CD4-positive, alpha-beta T cell treated with Interleukin-2 at 100 ng/mL for 4 hours (primary cell): ENCODE measurements at places on chromosomes 6 and 20.

DNA sequence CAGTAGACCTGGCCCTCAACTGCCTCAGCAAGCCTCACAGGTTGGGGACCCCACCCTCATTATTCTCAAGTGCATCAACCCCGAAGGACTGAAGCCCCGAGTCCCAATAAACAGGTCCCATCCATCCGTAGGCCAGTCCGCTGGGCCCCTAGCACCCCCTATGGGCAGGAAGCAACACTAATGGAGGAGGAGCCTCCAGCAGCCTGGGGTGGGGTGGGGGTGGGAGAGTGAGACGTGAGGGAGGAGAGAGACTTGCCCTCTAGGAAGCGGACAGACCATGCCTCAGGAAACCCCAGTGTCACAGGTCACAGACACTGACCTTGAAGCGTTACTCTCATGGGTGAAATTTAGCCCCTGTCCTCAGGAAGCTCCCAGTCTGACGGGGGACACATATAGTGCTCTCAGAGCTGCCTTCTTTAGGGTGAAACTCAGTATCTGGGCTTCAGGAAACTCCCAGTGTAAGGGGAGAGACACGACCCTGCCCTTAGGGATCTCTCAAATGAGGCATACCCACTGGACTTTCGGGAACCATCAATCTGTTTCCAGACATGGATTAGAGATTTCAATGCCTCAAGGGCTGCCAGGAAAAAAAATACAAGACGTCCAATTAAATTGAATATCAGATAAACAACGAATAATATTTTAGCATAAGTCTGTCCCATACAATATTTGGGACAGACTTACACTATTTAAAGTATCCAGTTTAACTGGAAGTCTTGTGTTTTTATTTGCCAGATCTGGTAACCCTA, 125.8 kb downstream of the MRPL14 start:
- DNase-seq, result no peak

DNA sequence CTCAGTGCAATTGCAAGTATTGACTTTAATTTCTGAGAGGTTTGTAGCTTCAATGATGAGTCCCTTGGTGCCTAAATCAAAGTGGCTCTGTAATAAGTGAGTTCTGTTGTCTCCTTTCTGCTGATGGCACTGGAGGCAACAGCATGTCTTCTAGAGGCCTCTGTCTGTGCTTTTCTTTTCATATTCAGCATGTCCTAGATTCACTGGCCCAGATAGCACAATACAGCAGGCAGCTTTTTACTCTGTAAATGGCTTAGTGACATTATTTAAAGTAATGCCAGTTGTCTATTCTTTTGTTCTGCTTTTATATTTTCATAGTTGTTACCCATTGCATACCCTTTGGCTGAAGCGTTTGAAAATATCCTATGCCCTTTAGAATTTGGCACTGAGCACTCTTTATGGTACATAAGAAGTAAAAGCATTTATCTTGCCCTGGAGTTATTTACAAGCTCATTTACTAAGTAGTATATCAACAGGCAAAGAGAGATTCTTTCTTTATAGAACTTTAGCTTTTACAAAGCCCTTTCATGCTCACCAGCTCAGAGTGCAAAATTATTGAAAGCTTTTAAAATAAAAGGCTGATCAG, 271.5 kb upstream of the KCNQ5 start:
- no peak for DNase-seq

DNA sequence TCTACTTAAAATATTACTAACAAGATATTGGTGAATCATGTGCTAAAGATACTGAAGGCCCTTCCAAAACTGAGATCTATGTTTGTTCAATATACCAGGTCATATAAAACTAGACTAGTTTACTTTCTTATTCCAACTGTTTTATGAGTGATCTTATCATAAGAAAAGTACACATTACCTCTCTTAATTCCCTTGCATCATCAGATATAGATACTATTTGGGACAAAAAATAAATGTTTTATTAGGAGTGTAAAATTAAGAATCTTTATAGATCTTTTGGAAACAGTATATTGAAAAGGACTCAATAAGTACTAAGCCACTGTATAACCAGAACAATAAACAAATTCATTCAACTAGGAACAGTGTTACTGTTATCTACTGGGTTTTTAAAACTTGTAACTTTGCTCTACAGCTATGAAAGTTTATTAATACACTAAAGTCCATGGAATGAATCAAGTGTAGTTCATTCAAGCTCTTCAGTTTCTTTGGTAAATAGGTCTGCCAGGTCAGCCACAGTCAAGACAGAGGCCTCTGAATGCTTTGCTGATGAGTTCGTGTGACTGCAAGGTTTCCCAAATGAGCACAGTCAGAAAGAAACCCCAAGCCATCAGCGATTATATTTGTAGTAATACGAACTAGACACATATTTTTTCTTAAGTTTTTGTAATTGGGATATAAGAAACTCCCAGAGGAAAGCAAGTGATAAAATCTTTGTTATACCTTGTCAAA, 71.8 kb upstream of the FBXO30 start:
- DNase-seq, result no peak

DNA sequence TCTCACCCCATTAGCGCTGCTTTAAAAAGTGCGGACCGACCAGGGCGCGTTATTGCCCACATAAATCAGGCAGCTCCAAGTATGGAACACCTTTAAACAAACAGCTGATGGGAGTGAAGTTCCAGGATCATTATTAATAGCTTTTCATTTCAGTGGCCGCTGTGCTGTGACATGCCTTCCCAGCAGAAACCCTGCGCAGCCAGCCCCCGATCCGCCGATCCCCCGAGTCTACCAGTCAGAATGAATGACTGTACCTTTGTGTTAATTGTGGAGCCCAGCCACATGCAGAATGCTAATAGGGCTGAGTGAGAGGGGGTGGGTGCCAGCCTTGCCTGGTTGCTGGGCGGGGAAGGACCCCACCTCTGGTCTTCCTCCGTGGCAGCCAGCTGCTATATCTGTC, 21.9 kb downstream of the CDH22 start:
- no peak for DNase-seq

DNA sequence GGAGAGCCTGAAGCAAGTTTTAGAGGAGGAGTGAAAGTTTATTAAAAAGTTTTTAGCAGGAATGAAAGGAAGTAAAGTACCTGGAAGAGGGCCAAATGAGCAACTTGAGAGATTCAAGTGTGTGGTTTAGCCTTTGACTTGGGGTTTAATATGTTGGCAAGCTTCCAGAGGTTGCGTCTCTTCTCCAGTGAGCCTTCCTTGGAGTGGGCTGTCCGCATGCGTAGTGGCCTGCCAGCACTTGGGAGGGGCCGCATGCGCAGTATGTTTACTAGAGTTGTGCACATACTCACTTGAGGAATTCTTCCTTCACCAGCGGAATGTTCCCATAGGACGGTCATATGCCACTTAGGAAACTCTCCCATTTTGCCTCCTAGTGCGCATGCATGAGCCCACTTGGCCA, 235.2 kb downstream of the ALDH8A1 start:
- DNase-seq, result no peak

DNA sequence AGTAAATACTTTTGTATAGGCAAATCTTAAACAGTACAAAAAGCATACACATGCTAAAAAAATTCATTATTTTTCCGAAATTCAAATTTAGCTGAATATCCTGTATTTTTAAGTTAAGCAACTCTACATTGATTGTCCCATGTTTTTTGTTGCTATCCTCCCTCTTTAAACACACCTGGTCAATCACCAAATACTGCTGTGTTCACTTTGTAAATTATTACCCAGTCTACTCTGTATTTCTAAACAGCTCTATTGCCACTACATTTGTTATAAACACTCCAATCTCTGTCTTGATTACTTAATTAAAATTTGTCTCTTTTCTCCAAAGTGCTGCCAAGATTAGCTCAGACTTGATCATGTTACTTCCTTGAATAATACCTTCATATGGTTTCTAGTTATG, 466.5 kb upstream of the GJE1 start:
- DNase-seq, result no peak

DNA sequence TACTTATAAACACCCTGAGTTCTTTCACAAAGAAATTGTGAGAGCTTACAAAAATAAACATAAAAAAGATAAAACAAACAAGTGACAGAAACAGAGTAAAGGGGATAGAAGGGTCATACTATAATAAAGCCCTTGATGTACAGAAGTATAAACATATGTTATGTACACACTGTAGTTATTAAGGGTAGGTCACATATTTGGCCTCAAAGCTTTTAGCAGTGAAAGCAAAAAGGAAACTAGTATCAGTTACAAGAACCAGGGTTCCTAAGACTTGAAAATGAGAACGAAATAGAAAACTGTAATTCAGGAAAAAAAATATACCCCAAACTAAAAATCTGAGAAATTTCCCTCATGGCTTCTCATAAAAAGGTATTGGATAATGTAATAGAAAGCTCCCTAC, 380.6 kb downstream of the HDGFL1 start:
- DNase-seq, result no peak

DNA sequence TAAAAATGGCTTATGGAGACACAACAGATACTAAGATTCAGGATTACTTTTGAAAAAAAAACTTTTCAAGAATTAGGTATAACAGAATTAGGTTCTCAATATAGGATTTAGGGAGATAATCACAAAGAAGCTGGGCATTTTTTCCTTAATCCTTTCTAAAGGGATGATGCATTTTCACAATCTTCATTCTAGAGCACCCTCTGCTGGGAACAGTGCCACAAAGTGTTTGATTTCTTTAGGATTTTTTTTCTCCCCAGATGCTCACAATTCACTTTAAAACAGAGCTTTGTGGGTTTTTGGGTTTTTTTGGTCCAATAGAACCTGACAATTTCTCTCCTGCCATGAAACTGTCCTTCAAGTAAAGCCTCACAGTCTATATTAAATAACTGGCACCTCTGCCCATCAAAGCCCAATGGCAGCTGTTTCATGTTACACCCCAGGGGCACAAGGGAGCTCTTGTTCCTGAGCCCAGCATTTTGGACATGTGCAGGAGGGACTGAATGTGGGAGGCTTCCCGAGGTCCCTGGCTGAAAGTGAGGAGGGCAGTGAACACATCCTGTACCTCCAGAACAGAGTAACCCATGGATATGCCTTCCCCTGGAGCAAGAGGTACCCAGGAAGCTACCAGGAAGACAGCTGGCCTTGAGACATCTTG, 39.7 kb downstream of the PREP start:
- DNase-seq, result no peak

GRCh38 chr6:90186637-90187371, 109.8 kb downstream of the BACH2 start:
- DNase-seq, result peak; percentile 38

DNA sequence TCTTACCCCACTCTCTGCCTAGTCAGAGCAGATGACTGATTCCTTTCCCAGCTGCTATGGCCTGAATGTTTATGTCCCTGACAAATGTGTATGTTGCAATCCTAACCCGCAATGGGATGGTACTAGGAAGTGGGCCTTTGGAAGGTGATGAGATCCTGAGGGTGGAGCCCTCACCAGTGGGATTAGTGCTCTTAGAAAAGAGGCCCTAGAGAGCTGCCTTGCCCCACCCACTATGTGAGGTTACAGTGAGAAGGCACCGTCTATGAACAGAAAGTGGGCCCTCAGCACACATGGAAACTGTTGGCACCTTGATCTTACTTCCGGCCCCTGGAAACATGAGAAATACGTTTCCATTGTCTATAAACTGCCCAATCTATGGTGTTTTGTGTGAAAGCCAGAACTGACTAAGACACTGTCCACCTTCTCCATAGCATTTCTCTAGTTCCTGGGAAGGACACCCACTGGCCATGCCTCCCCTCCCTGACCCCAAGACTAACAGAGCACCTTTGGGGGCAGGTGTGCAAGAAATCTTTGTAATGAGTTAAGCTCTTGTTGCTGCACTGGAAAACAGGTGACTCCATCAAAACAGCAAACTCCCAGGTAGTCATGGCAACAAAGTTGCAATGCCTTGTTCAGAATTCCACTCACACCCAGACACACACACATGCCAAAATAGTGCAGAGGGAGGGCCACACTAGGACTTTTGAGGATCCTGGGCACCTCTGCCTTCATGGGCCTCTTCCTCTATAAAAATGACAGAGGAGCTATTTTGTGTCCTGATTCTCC, 16.2 kb downstream of the GABRR2 start:
- peak; percentile 49 for DNase-seq

DNA sequence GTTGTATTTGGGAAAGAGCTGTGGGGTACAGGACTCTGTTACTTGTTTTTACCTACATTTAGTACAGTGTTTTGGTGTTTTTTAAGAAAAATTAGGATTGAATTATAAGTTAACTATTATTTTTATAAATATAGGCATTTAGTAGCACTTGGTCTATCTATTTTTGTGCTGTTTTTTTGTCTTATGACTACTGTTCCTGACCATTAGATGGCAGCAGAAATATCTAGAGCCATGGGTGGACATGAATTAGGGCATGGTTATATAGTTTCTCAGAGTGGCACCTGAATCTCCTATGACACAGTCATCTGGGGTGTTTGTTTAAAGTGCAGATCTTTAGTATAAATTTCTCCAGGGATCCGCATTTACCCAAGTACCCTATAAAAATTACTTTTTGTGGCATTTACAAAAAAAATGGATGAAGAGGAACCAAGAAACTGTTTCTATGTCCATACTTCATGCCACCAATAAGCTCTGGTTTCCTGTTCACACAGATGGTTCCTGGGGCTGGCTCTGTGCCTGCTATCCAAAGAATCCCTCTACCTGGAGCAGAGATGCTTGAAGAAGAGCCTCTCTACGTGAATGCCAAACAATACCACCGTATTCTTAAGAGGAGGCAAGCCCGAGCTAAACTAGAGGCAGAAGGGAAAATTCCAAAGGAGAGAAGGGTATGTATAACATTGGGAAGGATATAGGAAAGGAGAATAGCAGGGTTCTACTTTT, 19.8 kb downstream of the NFYA start:
- peak; percentile 11 for DNase-seq

- no peak for DNase-seq
Observed at GRCh38 chr6:109762769-109763441, 71.8 kb downstream of the FIG4 start.

- no peak for DNase-seq
Observed at GRCh38 chr20:58019850-58020625, 208.4 kb downstream of the ANKRD60 start.

DNA sequence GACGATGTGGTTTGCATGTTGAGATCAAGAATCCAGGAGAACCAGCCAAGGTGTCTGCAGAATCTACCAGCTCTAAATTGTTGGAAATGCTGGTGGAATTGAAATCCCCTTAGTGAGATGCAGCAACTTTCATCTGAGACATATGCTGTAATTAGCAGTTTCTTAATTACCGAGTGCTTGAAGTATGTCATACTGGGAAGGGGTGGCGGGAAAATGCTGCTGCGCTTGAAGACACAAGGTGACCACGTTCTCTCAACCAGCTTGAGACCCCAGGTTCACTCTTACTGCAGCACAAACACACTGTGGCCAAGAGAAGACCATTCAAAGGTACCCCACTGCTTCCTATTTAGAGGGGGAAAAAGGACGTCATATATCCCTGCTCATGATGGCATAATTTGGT, 59.0 kb downstream of the PFDN4 start:
- DNase-seq, result no peak

DNA sequence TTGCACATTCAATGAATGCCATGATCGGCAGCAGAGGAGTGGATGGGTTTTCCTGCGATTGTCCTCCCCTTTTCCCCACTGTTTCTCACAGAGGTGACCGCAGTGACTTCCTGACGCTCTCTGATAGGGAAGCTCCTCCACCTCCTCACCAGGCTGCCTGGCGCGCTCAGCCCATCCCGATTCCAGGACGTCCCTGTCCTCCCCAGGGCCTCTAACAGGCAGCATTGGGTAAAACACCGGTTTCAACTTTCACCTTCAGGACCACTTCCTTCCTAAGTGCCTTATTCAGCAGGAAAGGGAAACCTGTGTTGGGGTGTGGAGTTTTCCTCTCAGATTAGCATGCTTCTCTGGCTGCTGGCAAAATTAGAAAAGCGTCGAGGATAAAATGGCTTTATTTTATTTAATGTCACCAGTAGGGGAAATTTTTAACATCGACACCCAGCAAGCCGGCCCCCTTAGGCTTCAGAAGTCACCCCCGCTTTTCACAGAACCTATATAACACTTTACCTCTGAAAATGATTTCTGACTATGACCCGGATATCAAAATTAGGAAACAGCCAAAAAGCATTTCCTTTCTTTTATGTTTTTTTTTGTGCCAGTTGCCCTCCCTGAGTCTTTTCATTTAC, 570.4 kb upstream of the GJE1 start:
- peak; percentile 30 for DNase-seq
